Cortex of kidney (tissue), 1 donor: ENCODE measurements at places on chromosomes 2 and 18.

GRCh38 chr2:65291216-65292105 is 63.8 kb downstream of the ACTR2 start:
- no peak for DNase-seq

DNA sequence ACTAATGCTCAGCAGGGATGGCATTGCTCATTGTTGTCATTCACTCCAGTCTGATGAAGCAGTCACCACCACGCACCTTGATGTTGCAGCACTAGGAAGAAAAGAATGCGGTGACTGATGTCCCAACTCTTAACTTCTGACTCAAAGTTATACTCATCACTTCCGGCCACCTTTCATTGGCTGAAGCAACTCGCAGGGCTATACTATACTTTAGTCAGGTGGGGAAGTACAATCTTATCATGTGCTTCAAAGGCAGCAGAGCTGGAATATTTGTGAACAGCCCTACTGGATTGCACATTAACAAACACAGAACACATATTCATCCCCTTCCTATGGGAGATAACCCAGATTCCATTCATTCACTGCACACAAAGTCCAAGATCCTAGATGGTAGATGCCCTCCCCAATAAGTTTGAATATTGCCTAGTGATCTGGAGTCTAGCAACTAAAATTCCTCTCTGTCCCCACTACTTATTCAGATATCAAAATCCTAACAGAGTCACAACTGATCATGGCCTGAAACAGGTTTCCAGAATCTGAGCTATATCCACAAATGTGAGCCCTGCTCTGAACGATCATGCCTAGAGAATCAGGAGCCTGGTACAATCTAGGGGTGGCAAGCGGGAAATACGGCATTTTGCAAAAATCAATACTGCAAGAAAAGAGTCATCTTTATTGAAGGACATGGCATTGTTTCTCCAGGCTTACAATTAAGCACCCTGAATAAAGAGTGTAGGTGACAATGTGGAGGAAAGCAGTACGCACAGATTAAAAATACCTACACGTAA is 3.4 kb upstream of the SPATS2L start:
- DNase-seq = no peak

GRCh38 chr2:71700041-71700657 is 246.8 kb downstream of the DYSF start:
- no peak for DNase-seq

GRCh38 chr2:33616873-33617272 is 17.8 kb upstream of the FAM98A start:
- no peak for DNase-seq

- DNase-seq = no peak
Observed at GRCh38 chr2:223513771-223514455, 88.2 kb downstream of the SCG2 start.

GRCh38 chr2:23478933-23479683 is 94.1 kb downstream of the KLHL29 start:
- no peak for DNase-seq

- DNase-seq = no peak
Observed at GRCh38 chr2:71792926-71793761, 339.8 kb downstream of the DYSF start.

DNA sequence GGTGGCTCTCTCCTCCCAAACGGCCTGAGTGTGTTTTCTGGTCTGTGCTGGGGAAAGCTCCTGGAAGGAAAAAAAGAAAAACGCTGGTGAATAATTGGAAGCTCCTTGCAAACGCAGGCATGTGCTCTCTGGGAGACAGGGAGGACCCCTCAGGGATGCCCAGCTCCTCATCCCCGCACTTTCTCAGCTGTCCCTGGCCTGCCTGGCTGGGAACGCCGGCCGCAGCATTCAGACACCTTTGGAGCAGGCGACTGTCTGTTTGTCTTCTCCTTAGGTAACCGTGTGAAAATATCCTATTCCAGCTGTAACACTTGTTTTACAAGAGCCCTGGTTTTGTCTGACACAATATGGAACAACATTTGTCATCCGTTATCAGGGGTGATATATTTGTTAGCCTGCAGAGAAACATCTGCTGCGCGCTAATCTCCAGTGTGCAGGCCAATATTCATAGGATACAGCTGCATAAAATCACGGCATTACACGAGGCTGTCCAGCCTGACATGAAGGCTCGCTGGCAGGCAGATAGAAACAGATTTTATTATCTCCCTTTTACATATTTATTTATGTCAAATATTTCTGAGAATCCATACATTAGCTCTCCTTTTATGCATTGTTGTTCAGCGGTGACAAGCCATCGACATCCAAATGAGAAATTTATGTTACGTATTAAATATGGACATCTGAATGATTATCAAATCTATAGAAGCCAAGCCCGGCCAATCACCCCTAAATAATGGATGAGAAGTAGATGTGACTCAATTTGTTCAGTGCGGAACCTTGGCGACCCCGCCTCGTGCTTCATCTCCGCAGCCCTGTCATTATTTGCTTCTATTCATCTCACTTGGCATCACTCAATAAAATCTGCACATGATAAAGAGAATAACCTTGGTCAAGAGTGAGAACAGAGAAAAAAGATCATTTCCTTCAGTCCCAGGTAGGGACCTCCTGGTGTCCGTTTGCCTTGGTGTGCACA is 675.1 kb upstream of the SALL3 start:
- DNase-seq = no peak

DNA sequence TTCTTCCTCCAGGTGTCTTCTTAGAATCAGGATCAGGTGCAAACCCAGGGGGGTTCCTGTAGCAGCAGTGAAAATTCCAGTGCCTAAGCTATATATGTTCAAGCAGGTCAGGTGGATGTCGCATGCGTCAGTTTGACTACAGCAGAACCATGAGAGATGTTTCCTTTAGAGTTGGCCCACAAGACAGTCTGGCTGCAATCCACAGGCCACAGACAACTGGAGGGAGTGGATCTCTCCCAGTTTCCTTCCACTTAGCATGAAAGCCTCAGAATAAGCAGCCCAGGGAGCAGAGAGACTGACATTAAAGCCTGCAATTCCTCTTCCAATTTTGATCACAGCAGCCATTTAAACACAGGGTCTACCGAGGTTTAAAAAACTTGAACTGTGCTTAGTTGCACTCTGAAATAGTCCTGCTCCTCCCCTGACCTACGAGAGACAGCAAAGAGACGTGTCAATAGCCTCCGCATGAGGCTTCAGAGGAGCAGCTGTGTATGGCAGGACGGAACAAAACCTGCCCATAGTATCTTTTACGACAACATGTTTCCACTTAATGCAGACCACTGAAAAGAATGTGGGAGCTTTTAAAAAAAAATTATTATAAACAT is 988 bp upstream of the KCNE4 start:
- DNase-seq = no peak

DNA sequence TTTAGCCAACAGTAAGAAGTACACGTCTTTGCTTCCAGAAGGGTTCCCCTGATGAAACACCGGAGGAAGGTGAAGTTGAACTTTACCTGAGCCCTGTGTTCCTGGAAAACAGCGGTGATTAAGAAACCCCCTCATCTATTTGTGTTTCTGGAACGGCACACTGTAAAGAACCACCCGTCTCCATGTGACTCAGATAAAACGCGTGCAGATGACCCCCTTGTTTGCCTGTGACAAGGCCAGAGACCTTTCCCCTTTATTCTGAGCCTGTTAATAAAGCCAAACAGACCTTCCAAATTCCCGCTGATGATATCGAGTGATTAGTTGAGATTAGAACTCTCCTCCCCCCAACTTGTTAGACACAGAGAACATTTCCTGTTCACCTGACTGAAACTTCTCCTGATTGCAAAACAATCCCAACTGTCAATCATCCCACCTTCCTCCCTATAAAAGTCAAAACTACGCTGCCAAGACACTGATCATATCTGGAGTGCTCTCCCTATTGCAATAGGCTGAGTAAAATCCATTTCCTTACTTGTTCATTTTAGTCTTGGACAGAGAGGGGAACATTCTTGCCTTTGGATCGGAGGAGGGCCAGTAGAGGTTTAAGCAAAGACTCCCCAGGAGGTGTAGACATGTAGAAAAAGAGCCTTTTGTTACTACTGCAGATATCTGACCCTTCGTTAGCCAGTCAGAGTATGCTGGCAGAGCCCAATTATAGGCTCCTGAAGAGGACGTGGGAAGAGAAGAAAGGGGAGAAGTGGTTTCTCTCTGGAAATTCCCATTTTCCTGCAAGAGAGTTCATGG is 914 bp upstream of the IWS1 start:
- DNase-seq = no peak

DNA sequence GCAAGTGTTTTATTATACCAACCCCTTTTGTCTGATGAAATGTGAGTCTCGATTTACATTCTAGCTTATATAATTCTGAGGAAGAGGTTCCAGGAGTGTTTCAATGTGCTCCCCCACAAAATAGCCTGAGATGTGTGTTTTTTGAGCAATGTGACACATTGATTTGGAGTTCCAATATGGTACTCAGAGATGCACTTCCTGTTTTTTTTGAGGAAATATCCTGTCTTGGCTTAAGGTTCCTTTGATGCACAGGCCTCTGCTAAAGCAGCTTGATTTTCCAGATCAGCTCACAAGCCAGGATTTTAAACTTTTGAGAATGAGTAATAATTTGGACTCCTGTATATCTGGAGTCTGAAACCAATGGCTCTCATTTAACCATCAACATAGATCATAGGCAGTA is 221.4 kb downstream of the ACTR3 start:
- DNase-seq = no peak

DNA sequence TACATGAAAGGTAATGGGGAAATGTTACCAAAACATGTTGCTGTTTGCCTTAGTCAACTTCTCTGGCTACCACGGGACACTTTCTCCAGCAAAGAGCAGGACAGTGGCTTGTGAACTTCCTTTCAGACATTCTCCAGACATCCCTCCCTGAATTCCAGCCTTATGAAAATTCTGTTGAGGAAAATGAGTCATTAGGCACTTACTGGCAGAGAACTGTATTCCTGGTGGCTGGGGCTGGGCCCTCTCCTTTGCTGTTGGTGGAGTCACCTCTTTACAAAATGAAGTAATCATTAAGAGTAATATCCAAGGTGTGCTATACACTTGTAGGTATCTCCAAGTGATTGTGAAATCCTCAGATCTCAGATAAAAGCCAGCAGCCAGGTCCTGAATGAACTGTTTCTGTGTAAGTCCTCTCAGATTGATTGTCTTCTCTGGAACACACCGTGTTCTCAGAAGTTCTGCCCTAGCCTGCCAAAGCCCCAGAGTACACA is 1.3 kb upstream of the FAP start:
- DNase-seq = no peak

GRCh38 chr2:188303363-188304031 is 11.8 kb downstream of the GULP1 start:
- no peak for DNase-seq

- no peak for DNase-seq
Observed at GRCh38 chr2:151306621-151307020, 17.2 kb upstream of the NMI start.

- DNase-seq = no peak
Observed at GRCh38 chr2:19745318-19746136, 156.3 kb downstream of the TTC32 start.

DNA sequence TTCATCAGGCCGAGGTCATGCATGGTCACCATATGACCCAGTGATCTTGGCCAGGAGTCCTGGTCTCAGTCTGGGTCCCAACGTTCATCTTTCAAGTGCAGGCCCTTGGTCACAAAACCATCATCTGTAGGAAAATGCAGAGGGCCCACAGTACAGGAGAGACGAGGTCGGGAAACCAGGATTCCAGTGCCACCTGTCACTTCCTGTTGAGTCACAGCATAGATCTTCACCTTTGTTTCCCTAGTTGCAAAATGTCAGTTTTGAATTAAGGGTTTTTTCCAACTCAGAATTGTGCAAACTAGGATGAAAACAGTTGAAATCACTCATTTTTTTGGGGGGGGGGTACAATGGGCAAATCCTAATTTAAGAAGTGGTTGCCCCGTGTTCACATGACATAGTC is 162.2 kb downstream of the INSIG2 start:
- no peak for DNase-seq

- DNase-seq = no peak
Observed at GRCh38 chr2:215811409-215812345, 201.7 kb downstream of the MREG start.

- no peak for DNase-seq
Observed at GRCh38 chr18:42976869-42977590, 138.5 kb downstream of the RIT2 start.

- no peak for DNase-seq
Observed at GRCh38 chr2:43824512-43824911, 14.1 kb downstream of the ABCG5 start.

- DNase-seq = no peak
Observed at GRCh38 chr2:68907920-68908253, 36.7 kb upstream of the BMP10 start.

DNA sequence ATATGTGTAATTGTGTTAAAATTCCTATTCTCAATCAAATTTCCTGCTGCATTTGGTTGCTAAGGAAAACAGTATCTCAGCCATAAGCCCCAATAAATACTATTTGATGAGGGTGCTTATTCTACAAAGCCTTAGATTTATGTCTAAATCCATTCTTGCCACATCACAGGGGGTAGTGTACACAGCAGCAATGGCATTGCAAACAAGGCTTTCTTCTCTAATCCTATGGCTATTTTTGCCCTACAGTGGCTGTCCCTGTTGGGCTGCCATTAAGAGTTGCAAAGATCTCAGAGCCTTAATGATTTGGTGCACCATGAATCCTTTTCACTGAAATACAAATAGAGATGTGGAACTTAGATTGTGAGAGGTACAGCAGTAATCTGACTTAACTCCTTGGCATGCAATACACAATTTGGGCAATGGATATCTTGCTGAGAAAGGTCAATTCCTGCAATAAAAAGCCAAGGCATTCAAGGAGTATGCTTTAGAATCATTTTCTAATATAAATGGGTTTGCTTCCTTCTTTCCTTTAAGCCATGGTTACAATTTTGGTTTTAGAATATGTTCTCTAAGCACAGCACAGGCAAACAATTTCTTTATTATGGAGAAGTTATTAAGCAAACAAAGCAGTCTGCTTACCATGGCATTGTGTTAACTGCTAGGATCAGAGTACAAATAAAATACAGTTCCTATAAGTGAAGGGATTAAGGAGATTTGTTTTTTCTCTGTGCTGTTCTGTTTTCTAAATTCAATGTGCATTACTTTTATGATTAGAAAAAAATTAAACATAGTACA is 69.8 kb upstream of the CD302 start:
- no peak for DNase-seq

DNA sequence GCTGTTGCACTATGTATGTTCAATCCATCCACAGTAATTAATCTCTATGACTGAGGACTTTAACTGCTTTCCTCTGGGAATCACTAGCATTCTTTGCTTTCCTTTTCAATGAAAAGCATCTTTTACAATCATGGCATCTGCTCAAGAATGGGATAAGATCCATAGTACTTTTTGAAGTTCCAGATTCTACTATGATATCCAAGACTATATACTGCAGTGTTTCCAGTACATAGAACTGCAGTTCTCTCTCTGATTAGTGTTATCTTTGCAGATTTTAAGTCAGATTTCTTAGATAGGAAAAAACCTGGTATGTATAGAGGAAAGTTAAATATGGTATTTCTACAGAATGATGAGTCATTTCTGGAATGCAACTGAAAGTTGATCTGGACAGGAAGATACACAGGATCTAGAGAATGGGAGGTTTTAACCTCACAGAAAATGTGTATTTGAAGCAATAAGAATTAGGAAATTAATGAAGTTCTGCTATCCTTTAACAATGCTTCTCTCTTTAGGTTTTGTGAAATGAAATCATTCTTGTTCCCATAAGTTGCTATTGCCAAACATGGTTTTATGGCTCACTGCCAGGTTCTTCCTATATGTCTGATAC is 670.7 kb downstream of the ERBB4 start:
- DNase-seq = no peak

GRCh38 chr2:218398437-218399390 is 954 bp upstream of the CTDSP1 start:
- no peak for DNase-seq

- DNase-seq = no peak
Observed at GRCh38 chr2:238528953-238529781, 102.4 kb downstream of the ASB1 start.
